ENCODE measurements at places on chromosomes 5 and 9.

GRCh38 chr5:176836811-176837706, 26.7 kb downstream of the UNC5A start:
- no peak for DNase-seq

- DNase-seq = no peak
These were observed 46.3 kb upstream of the PALM2AKAP2 start for GRCh38 chr9:109733690-109734089.

- peak; percentile 59 for DNase-seq
These were observed 12.0 kb downstream of the CTNNAL1 start for GRCh38 chr9:109001275-109001676.

DNA sequence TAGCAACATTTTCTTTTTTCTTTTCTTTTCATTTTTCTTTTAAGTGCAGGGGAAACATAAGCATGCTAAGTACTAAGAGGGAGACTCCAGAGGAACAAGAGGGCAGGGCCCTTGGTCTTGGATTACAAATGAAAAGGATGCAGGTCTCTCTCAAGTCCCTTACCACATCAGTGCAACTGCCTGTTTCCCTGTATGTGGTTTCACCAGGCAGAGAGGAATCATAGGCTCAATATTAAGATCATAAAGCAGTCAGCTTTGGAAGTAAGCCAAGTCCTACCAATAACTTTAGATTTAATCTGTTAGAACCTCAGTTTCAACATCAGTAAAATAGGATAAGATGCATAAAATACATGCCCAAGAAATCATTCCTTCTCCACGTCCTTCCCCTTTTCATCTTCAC, 422.7 kb upstream of the PAPPA start:
- no peak for DNase-seq

DNA sequence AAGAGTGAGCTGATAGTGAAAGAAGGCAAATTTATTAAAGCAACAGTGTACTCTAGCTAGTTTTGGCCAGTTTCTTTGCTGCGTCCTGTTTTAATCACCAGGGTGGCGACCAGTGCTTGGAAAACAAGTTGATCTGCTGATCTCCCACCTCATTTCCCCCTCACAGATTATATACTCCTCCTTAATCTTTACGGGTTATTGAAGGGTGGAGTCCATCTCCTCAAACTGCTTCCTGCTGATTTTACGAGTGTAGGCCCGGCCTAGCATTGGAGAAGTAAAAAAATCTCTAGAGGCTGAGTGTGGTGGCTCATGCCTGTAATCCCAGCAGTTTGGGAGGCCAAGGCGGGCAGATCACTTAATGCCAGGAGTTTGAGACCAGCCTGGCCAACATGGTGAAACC, 14.0 kb upstream of the CFAP95 start:
- no peak for DNase-seq

GRCh38 chr5:33272288-33272687, 168.5 kb upstream of the TARS1 start:
- DNase-seq = peak; percentile 97

DNA sequence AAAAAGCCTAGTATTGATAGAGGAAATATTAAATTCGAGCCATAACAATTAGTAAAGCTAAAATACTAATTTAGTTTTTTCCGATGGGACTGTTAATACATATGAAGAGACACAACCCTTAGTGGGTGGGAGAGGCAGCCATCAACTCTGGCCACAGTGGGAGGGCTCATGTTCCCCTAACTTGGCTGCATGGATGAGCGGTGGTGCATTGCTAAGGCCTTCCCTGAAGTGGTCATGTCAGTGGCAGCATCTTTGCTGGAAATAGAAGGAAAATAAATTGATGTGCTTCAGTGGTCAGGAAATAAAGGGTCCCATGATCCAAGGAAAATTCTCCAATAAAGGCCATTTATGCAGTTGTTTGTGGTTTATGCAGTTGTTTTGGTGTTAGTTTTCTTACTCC, 33.9 kb upstream of the F2RL2 start:
- DNase-seq = no peak

DNA sequence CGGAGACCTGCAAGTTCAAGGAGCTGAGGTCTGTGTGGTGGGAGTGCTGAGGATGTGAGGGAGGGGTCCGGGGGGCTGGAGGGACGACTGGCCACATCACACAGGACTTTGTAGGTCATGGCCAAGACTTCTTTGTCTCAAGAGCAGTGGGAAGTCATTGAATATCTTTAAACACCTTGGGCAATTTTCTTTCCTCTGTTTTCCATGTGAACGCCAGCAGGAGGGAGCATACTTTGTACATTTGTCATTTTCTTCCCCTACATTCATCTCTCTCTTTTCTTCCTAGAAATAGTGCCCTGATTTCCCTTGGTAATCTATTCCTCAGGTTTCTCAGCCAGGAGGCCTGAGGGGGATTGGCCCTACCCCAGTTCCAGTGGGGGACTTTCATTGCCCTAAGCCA, 153.7 kb upstream of the MSX2 start:
- DNase-seq = no peak

GRCh38 chr9:13428766-13429165, 149.3 kb upstream of the MPDZ start:
- DNase-seq = no peak

GRCh38 chr5:88677943-88678769, 204.8 kb downstream of the MEF2C start:
- DNase-seq = no peak

Measured in SW 1271 (cell line).